Activated CD8-positive, alpha-beta memory T cell treated with anti-CD3 and anti-CD28 coated beads, Interleukin-2, amount 50 U/mL, for 4 hours (primary cell): ENCODE measurements at places on chromosomes 11 and 22.
A peak's percentile ranks its signal among the peaks of the same experiment; 100 is the strongest.

- DNase-seq: no peak
Observed at GRCh38 chr22:38005943-38006342, 21.6 kb upstream of the SOX10 start.

DNA sequence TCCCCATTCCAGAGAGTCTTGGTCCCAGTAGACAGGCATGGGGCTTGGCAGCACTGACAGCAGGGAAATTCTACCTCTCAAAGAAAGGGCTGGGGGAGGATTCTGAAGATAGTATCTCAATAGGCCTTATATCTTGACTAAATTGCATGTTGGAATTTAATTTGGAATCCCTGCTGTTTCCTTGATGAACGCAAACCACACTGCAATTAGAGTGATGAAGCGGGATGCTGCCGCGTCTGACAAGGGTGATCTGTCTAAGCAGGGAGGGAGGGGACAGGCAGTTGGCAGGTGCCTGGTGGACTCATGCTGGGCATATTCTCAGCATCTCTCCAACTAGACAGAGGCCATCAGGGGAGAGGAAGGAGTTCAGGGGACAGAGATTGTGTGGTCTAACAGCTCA lies 48.4 kb downstream of the COMMD9 start:
- no peak for DNase-seq

DNA sequence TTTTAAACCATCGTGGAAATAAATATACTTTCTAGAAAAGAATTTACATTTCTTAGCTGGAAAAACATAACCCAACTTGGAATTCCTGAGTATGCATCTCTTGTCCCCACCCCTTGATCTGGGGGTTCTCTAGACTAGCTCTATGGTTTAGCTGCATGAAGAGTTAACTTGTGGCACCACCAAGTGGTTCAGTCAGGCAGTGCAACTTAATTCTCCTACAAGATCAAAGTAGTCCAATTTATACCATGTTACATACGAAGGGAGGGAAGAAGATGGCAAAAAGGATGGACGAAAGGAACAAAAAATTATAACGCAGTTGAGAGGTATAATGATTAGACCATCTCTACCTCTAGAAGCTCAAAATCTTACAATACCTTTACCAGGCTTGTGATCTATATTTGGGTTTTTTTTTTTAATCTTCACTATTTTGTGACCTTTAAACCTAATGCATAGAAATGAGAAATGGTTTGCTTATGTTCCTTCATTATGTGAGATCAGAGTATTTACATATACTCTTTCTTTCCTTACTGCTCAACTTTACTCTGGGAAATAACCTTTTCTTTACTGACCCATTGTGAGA lies 28.5 kb upstream of the ALKBH3 start:
- DNase-seq: peak; percentile 65

DNA sequence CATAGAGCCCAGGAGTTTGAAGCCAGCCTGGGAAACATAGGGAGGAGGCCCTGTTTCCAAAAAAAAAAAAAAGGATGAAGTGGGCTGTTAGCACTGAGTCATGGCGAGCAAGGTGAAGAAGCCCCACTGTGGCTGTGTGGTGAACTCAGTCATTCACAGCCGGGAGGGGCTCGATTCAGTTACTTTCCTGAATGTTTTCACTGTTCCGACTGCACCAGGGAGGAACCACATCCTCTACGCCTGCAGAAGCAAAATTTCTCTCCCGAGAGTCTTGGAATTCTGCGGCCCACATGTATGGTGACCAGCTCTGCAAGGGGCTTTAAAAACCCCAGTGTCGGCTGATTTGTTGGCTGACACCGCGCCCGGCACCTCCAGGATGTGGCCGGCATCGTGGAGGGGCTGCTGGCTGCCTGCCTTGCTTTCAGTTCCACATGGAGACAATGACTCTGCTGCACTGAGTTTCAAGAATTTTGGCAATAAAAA lies 27.8 kb upstream of the GRAMD4 start:
- DNase-seq: peak; percentile 54

- no peak for DNase-seq
Observed at GRCh38 chr11:26710489-26710888, 11.4 kb downstream of the SLC5A12 start.

DNA sequence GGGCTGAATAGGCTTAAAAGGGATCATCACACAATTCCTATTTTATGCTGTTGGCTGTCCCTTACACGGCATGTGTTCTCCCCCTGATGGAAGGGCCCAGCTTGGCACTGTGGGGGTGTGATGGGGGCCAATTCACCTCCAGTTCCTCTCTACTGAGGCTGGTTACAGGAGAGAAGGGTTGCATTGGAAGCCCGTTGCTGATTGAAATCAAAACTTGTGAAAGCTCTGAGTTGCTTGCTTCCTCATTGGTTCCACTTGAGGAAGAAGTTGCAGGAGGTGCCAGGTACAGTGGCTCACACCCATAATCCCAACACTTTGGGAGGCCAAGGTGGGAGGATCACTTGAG lies 13.3 kb upstream of the PRG2 start:
- DNase-seq: no peak

- DNase-seq: no peak
Observed at GRCh38 chr11:123286761-123287160, 91.7 kb upstream of the CLMP start.

DNA sequence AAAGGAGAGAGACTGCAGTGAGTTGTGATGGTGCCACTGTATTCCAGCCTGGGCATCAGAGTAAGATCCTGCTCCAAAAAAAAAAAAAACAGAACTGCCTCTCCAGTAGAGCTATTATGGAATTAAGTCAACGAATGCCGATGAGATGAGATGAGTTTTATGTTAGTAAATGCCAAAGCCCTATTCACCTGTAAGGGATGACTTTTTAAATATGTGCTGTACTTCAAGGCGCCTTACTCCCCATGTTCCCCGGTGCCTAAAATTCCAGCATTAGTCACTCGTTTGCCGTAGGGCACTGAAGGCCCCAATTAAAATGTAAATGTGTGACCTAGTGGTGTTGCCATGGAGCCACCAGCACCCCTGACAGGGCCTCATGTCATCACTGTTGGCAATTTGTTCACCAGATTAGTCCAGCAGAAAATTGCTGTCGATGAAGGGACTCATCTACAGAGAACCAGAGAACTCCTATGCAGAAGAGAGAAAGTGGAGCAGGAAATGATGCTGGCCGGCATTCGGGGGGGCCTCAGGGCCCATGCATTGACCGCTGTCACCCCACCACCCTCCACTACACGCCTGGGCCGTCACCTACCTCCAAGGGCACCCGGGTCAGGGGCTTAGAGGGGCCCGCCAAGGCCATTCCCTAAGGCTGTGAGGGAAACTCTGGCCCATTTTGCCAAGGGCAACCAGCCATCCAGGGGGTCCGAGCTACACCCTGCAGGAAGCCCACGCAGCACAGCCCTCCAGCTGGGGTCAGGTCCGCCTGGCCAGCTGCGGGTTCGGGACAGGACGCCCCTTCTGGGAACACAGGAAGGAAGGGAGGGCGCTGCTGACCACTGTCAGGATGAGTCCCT lies 17.8 kb downstream of the LIF start:
- no peak for DNase-seq

DNA sequence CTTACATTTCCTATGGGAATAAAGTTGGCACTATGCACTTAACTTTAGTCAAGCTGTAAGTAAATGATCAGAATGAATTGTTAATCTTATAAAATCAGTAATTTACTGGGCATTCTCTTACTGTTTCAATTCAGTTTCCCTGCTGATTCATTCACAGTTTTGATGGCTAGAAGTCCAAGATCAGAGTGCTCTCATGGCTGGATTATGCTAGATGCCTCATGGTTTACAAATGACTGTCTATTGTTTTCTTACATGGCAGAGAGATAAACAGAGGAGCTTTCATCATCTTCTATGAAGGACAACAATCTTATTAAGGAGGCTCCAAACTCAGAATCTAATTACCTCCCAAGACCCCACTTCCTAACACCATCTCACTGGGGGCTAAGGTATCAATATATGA lies 135.1 kb upstream of the CARD18 start:
- no peak for DNase-seq

DNA sequence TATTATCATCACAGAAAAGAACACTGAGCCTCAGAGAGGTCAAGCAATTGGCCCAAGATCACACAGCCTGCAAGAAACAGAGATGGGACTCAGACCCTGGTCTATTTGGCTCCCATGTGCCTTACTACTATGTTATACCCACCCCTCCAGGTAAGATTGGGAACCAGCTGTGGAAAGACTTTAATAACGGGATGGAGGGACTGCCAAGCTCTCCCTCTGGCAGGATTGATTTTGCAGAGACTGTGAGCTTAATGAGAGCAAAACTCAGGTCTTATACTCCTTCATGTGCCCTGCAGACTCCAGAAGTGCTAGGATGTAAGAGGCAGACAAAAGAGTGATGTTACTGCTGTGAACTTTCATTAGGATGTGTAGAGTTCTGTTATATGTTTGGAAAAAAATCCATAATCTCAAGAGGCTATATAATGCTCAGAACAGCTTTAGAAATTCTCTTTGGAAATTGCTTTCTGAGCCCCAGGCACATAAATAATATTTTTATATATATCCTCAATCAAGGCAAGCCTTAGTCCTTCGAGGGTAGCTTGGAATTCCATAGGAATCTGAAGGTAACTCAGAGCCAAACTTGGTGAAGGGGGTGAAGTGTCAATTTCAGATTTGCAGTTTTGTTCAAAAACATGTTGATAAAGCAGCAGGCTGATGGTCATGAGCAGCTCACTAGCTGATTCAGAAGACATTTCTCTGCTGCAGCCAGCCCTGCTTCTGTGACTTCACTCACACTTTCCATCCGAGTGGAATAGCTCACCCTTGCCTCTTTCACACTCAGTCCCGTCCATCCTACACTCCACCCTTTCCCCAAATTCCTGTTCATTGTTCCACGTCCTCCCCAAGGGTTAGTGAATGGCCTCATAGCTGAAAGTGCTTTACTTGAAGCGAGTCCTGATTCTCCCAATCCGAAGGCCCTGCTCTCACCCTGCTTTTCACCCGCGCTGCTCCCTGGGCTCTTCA lies 188.8 kb downstream of the SNX19 start:
- no peak for DNase-seq

DNA sequence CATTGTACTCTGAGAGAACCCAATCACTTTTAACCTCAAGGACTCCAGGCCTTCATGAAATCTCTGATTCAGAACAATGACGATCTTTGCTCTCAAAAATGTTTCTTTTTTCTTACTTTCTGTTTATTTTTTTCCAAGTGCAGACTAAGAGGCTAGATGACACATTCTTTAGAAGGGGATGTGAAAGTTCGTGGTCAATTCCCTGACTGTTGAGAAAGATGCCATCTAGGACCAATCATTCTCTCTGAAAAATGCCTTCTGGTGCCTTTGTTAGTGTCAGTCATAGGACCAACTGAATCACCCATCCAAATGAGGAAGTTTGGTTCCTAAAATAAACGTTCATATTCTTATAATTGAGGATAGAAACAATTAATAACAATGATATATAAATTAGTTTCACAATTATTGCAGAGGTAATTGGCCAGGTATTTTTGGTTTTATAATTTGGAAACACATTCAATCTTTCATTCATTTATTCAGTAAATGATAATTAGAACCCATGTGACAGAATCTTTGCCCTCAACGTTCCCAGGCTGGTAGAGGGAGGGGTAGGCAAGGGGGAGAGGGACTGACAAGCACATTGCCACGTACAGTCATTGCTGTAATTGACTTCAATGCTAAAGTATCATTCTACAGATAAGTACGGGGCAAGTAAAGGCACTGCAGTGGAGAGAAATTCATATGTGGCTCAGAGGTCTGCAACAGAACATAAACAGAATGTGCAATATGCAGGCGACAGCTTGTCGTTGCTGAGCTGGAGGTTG lies 333.4 kb upstream of the MPPED2 start:
- no peak for DNase-seq

- no peak for DNase-seq
Observed at GRCh38 chr22:23086787-23087186, 16.5 kb downstream of the GNAZ start.

- DNase-seq: no peak
Observed at GRCh38 chr22:21734540-21735199, 924 bp downstream of the YPEL1 start.

DNA sequence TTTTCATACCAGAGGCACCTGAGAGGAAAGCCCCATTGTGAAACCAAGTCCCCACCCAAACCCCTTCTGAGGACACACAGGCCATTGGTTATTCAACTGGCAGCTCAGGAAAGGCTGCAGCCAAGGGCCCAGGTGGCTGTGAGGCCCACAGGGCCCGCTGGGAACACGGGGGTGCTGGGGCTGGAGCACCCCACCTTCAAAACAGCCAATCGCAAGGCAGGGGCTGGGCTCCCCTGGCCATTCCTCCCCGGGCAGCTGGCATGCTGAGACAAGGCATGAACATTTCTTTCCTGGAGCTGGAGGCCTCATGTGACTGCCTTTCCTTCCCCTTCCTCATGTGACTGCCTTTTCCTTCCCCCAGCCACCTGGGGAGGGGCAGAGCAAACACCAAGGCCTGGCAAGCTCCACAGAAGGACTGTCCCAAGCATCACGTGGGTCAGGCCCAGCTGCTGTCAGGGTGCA lies 76.9 kb downstream of the PIWIL3 start:
- no peak for DNase-seq

DNA sequence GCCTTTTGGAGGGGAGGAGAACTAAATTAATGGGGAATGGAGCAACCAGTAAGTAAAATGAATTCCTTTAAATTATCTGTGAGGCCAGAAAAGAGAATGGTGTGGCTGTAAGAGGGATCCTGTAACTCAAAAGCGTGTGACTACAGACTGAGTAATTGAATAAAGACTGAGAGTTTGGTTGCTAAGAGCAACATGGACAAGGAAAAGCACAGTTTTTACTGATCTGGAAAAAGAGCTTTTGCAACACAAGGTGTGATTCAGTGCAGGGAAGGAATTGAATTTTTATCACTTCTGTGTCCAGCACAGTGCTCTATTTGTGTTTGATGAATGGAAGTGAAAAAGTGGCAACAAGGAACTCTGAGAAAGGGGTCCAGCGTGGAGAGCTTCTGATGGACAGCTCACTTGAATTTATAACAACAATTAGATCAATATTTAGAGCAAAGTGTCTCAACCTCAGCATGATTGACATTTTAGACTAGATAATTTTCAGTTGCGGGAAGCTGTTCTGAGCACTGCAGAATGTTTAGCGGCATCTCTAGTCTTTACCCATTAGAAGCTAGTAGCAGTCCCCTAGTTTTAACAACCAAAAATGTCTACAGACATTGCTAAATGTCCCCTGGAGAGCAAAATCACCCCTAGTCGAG lies 202.8 kb upstream of the BDNF start:
- no peak for DNase-seq

- no peak for DNase-seq
Observed at GRCh38 chr22:31211482-31211861, 626 bp upstream of the LIMK2 start.

DNA sequence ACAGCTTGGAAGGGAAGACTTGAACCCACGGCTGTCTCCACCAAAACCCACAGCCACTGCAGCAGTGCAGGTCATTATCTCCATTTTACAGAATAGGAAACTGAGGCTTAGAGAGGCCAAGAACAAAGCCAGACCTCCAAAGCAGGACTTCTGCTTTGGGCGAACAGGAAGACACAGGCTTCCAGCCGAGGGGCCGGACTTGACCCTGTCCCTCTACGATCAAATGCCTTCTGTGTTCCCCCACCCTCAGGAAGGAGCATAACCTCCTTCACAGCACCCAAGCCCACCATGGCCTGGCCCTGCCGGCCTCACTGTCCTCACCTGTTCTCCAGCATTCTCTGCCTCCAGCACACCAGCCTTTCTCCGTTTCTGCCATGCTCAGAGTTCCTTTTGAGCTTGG lies 15.8 kb downstream of the IGLL1 start:
- DNase-seq: no peak

GRCh38 chr11:60905551-60906113 lies 753 bp downstream of the PRPF19 start:
- no peak for DNase-seq

- no peak for DNase-seq
Observed at GRCh38 chr11:100841711-100842407, 154.8 kb downstream of the ARHGAP42 start.

- DNase-seq: no peak
Observed at GRCh38 chr22:17787241-17787640, 13.0 kb upstream of the BID start.

GRCh38 chr11:62546244-62546928 lies at the start of gene AHNAK:
TSS of gene AHNAK (minus strand) at chr11:62546806. CDS start at chr11:62536098, 10,708 bp downstream.
- peak; percentile 61 for DNase-seq
